ENCODE measurements at places on chromosomes 12 and 14.

GRCh38 chr12:113083863-113084435 is 27.4 kb downstream of the DTX1 start:
- no peak for DNase-seq

- no peak for DNase-seq
Measured at GRCh38 chr12:100171248-100171647, 28.6 kb upstream of the BLTP3B start.

GRCh38 chr14:32497248-32497647 is 168.2 kb downstream of the AKAP6 start:
- no peak for DNase-seq

DNA sequence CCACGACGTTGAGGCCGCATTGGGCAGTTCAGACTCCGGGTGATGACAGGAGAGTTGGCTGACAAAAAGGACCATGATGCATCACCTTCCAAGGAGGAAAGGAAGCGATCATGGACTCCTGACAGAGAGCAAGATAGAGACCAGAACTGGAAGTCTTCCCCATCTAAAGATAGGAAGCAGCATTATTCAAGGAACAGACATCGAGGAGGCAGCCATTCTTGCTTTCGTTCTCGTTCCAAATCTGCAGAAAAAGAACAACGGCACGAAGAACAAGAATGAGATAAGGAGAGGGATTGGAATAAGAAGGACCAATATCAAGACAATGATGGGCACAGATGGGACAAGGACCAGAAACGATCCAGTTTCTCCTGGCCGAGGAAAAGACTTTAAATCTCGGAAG is 27.1 kb upstream of the KRT77 start:
- DNase-seq: no peak

- no peak for DNase-seq
Measured at GRCh38 chr14:72616294-72616693, 277.6 kb downstream of the DPF3 start.

GRCh38 chr12:69648476-69648875 is 37.8 kb upstream of the LRRC10 start:
- no peak for DNase-seq

- no peak for DNase-seq
Measured at GRCh38 chr12:124153392-124153791, 141.5 kb upstream of the RFLNA start.

DNA sequence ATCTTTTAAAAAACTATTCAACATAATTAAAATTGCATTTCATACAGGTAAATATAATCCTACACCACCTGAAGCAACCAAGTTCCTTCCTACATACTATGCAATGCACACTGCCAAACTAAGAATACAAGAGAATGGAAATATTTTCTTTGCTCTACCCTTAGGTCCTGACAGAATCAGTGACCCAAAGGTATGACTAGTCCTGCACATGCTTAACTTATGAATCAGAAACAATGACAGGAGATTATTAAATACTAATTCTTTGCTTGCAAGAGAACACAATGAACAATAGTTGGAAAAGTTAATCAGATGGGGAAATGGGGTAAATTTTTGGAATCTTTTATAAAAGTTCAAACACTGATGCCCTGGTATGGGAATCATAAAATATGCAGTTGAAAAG is 220.1 kb downstream of the SOX5 start:
- DNase-seq: no peak
